AG10803 (cell line): ENCODE measurements at places on chromosomes 3 and 15.

DNA sequence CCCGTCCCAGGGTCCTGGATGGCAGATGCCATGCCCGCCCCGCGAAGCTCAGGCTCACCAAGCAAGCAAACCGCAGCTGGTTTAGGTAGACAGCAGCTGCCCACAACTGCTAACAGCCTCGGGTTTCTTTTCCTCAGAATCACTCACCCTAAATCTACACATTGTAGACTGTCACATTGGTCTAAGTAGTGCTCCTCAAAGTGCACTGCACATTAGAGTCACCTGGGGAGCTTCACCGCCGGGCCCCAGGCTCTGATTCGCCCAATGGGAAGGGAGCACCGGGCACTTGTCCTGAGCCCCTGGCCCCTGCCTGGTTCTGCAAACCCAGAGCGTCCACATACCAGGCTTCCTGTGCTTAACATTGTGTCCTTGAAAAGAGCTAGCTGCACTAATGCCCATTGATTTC lies 752 bp downstream of the OCA2 start:
- no peak for DNase-seq

DNA sequence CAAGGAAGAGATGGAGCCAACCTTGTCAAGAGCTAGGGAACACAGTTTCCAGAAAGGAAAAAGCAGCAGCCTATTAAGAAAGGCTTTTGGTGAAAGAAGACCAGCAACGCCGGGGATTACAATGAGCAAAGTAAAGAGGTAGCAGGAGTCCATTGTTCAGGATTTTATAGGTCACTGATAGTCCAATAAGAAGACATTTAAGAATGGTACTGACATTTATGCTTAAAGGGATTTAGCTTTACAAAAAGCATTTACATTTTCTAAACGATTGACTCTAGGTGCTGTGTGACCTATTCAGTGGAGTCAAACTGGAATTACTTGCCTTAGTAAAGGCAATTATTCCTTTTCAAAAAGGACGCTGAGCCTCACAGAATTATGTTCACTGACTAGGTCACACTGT lies 40.8 kb downstream of the CSNK1G1 start:
- DNase-seq = no peak

DNA sequence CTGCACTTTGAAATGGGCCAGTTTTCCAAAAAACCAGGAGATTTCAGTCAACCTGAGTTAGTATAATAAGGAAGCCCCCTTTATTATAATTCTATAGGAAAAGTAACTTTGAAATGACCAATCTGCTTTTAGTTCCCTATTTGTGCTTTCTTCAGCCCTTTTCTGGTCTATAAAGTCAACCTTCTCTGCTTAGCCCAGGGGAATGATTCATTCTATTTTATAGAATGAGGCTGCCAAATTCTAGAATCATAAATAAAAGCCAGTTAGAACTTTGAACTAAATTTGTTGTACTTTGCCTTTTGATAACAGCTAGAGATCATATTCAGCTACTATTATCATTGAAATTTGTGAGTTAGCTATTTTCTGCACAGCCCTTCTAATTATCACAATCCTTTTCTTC lies 24.7 kb downstream of the CIP2A start:
- DNase-seq = no peak

DNA sequence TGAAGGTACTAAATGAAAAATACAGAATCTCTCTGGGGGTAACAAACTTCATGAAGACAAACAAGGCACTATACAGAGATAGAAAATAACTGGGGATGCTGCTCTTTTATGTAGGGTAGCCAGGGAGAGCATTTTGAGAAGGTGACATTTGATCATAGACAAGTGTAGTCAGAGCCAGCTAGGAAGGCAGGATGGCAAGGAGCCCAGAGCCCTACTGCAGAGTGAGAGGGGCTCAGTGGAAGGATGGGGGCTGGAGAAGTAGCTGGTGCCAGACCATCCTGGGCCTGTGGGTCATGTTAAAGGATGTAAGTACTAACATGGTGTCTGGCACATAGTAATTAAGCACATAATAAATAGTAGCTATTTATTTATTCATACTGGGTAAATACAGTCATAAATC lies 133.6 kb downstream of the MEIS2 start:
- no peak for DNase-seq

GRCh38 chr3:14810070-14810791 lies 8.5 kb upstream of the FGD5 start:
- no peak for DNase-seq

- no peak for DNase-seq
Observed at GRCh38 chr15:57948351-57949289, 116.9 kb downstream of the ALDH1A2 start.

- no peak for DNase-seq
Observed at GRCh38 chr3:128074851-128075521, 22.7 kb downstream of the SEC61A1 start.

GRCh38 chr3:147930232-147930807 lies 521.2 kb downstream of the ZIC1 start:
- peak; percentile 57 for DNase-seq

DNA sequence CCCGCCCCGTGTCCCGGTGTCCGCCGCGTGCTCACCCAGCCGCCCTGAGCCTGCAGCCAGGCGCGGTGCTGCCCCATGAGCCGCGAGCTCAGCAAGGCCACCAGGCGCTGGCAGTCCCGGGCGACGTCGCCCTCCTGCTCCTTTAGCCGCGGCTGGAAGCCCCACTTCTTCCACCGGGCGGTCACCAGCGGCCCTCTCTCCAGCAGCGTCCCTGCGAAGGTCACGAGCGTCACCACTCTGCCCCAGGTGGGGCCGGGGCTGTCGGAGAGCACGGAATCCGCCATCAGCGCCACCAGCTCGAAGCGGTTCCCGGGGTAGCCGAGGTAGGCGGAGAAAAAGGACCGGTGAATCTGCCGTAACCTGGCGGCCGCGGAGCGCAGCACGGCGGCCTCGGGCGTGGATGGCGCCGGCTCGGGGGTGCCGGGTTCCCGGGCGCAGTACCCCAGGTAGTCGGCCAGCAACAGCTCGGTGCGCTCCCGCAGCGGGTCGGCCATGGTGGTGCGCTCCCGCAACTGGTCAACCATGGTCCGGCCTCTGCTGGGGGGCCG lies 298 bp downstream of the BCL2L10 start:
- DNase-seq = no peak

- no peak for DNase-seq
Observed at GRCh38 chr15:33155691-33156420, 38.7 kb downstream of the FMN1 start.
